ENCODE measurements at places on chromosomes 7 and 10.

GRCh38 chr7:44534501-44534900 is 6.6 kb downstream of the NPC1L1 start:
- peak; percentile 9 for DNase-seq

DNA sequence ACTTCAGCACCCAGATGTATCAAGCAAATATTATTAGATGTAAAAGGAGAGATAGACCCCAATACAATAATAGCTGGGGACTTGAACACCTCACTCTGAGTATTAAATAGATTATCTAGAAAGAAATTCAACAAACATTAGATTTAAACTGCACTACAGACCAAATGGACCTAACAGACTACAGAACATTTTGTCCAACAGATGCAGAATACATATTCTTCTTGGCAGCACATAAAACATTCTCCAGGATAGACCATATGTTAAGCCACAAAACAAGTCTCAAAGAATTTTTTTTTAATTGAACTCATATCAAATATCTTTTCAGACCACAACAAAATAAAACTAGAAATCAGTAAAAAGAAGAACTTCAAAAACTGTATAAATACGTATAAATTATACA is 130.4 kb downstream of the MTERF1 start:
- DNase-seq = no peak

DNA sequence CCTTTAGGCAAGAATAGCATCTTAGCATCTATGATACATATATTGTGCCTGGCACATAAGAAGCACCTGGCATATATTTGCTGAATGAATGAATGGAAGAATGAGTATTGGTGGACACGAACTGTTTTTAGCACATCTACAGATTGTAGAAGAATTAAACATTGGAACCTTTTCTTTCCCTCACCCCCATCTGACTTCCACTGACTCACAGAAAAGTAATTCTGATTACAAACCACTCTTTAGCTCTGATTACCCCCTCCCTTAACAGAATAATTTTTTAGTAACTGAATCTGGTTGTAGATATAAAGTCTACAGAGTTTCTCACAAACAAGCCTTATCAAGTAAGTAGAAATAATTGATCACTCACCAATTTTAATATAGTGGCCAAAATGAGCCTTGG is 31.9 kb downstream of the SLC26A4 start:
- no peak for DNase-seq

DNA sequence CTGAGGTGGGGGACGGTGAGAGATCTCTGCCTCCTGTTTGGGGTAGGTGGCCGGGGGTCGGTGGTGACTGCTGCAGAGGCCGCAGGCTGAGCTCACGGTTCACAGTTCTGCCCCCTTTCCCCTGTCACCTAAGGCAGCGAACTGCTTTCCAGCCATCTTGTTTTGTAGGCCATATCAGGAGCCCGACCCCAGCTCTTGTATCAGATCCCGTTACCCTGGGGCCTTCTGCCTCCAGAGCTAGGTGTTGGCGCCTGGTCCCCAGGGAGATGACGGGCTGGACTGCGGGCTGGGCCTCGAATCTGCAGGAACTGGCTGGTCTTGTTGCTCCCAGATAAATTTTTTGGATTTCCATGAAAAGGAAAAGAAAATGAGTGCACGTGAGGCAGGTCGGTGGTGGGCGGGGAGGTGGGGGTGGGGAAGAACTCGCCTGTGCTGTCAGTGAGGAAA is 183.0 kb downstream of the DNAJB6 start:
- no peak for DNase-seq

DNA sequence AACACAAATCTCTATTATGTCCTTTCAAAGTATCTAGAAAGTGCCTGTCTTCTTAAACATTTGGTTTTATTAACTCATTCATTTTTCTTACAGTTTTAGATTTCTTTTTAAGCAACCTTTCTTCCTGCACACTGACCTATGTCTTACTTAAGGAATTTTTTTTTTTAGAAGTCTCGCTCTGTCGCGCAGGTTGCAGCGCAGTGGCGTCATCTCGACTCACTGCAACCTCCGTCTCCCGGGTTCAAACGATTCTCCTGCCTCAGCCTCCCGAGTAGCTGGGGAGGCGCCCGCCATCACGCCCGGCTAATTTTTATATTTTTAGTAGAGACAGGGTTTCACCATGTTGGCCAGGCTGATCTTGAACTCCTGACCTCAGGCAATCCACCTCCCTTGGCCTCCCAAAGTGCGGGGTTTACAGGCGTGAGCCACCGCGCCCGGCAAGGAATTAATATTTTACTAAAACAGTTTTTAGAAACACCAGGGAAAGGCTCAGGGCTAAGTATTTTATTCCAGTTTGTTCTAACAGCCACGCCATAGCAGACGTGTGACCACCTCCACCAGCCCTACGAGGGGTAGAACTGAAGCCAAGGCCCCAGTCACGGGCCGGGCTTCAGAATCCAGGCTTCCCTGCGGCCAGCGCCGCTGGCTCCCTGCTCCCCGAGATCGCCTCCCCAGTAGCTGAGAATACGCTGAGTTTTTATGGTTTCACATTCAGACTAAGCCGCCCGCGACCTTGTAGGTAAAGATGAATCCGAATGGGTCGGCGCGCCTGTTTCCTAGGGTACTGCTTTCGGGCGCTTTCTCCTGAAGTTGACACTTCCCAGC is 941 bp upstream of the LUC7L2 start:
- no peak for DNase-seq

GRCh38 chr7:86295526-86295925 is 348.2 kb upstream of the GRM3 start:
- no peak for DNase-seq

DNA sequence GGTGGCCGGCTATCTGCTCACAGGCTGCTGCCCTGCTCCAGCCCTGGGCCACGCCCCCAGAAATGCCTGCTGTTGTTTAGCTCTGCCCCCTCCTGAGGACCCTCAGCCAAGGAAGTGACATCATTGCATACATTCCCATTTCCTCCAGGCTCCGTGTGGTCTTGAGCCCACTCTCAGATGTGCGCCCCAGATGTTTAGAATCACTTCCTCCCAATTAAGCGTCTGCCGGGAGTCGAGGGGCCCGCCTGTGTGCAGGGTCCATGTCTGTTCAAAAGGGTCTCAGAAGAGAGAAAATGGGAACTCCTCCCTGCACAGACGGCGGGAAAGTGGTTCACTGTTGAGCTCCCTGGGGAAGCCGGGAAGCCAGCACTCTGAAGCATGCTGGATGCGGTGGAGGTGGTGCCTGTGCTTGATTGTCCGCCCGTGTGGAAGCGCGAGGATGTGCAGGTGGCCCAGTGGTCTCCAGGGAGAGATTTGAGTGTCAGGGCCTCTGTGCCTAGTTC is 116.9 kb upstream of the PPIF start:
- no peak for DNase-seq

GRCh38 chr10:131982185-131982756 is 548 bp upstream of the BNIP3 start:
- DNase-seq = peak; percentile 29

- DNase-seq = no peak
These were observed 292.4 kb upstream of the MYO3A start for GRCh38 chr10:25641595-25641994.

GRCh38 chr7:22675421-22675820 is 51.6 kb upstream of the IL6 start:
- DNase-seq = no peak

DNA sequence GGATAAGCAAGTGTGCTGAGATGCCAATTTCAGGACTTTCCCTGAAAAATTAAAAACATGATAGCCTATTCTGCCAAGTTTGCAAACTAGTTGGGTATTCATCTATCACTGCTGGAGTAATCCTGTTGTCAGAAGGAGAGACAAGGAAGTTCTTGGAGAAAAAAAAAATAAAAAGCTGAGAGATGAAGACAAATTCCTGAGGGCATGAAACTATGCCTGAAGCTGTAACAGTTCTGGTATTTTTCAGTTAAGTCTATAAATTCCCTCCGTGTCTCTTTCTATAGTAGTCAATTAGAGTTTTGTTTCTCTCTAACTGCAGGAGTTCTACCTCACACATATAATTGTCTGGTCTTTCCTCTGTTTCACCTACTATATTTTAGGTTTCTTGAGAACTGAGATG is 95.7 kb downstream of the DGKB start:
- DNase-seq = no peak

Data from stimulated activated CD4-positive, alpha-beta T cell treated with anti-CD3 and anti-CD28 coated beads, TNF-alpha, amount 100 ng/mL, for 4 hours (primary cell).